CD4-positive, alpha-beta T cell treated with Interleukin-6 at 100 ng/mL for 8 hours (primary cell): ENCODE measurements at places on chromosomes 7 and 10.

DNA sequence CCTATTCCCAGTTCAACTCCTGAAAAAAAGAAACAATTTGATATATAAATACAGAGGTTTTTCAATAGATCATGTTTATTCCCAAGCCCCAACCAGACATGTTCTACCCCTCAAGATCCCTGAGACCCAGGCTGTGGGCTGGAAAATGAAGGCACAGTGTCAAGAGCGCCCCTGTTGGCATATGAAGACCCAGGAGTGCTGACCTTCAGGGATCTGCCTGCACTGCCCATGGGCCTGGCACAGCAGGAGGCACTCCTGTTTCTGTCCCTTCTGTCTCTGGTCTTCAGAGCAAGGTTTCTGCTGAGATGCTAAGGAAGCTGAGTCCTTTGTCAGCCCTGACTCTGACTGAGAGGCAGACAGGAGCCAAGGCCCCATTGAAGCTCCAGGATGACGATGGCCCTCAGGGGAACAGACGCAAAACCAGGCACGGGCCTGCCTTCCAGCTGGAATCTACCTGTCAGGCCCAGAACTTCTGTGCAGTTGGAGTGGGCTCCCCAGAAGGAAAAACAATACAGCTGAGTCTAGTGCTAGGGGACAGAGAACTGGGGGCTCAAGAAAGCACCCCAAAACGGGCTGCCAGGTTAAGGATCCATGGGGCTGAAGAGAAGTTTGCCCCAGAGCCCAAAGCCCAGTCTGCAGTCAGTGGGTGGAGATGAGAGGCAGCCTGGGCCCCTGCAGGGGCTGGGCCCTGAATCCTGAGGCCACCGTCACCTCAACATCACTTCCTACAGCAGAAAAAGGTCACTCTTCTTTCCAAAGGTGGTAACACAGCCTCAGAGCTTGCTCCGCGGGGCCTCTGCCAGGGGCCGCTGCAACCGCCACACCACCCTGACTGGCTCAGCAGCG lies 6.7 kb upstream of the AIFM2 start:
- DNase-seq = no peak

DNA sequence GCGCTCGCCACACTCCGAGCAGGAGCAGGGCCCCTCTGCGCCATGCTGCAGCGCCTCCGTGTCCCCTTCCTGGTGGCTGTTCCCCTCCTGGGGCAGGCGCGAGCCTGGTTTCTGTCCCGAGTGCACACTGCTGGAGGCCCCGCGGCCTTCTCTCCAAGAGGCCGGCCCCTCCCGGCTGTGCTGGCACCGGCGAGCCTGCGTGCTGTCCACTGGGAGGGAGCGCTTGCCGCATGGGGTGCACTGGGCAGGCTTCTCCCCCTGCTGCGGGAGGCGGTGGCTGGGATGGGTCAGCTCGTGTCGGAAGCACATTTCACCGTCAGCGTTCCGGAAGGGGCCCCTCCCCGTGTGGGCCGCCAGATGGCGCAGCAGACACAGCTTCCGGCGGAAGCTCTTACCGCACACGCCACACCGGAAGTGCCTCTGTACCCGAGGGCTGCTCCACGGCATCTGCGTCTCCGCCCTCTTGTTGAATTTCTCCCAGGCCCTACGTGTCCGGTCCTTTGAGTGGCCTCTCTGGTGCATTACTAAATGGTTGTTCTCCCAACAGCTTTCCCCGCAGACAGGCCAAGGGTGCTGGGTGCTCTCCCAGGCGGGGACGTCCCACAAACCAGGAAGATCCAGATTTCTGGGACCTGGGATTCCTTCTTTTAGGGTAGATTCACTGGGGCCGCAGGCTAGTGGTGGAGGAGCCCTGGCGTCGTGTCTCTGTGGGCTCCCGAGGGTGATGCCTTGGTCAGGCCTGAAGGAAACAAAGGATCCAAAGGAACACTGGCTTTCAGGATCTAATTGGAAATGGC lies 18.7 kb downstream of the ZNF786 start:
- DNase-seq = peak; percentile 46

- DNase-seq = no peak
Measured at GRCh38 chr7:120233338-120233737, 39.6 kb upstream of the KCND2 start.

DNA sequence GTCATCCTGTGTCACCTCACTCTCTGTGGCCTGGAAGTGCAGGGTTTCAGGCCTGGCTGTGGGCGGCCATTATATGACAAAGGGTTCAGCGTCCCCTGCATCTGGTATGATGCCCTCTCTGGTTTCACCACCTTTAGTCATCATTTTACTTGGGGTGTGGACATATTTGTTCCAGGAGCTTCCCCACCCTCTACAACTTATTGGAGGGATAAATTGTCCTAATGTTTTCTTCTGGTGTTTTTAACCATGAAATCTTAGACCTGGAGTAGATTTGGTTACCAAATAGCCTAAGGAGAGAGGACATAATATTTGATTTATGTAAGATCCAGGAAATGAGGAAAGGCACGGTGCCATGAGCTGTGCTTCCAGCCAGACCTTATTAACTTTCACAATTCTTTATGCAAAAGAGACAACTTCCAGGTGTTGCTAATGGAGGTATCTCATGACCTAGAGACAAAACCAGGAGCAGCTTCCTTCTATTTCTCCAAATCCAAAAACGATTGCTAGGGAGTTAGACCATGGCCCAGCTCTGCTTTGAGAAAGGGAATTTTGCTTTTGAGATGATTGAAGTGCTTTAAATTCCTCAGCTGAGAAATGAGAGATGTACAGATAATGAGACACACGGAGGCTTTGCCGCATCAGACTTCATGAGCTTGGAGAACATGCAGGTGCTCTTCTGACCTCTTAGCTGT lies 20.9 kb downstream of the WBP1L start:
- no peak for DNase-seq

GRCh38 chr10:31926160-31926559 lies 2.5 kb downstream of the ARHGAP12 start:
- DNase-seq = no peak

DNA sequence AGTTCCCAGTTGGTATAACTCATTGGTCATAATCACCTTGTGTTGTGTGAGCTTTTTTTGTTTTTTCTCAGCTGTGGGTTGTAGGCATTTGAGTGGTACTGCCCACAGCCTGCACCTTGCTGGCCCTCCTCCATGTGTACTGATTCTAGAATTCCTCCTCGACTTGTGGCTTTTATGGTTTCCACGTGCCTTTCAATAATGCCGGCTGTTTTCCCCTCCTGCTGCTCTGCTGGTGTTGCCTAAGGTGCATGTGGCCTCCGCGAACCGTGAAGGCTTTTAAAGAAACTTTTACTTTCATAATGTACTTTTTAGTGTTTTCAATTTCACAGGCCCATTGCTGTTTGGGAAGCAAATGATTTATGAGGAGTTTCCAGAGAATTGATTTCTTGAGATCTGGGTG lies 518.0 kb downstream of the REEP3 start:
- no peak for DNase-seq
